ENCODE measurements at places on chromosomes 2 and 18.
A peak's percentile ranks its signal among the peaks of the same experiment; 100 is the strongest.

- H3K27ac ChIP-seq, result no peak overlapping the region
- DNase-seq, result no peak
- H3K4me3 ChIP-seq, result no peak overlapping the region
- no peaks in the 10 kb centered on the region for H3K36me3 ChIP-seq
- H3K27me3 ChIP-seq, result no peaks in the 10 kb centered on the region
- no peaks in the 10 kb centered on the region for H3K4me1 ChIP-seq
Measured at GRCh38 chr2:187874786-187875185, 320.6 kb upstream of the TFPI start.

DNA sequence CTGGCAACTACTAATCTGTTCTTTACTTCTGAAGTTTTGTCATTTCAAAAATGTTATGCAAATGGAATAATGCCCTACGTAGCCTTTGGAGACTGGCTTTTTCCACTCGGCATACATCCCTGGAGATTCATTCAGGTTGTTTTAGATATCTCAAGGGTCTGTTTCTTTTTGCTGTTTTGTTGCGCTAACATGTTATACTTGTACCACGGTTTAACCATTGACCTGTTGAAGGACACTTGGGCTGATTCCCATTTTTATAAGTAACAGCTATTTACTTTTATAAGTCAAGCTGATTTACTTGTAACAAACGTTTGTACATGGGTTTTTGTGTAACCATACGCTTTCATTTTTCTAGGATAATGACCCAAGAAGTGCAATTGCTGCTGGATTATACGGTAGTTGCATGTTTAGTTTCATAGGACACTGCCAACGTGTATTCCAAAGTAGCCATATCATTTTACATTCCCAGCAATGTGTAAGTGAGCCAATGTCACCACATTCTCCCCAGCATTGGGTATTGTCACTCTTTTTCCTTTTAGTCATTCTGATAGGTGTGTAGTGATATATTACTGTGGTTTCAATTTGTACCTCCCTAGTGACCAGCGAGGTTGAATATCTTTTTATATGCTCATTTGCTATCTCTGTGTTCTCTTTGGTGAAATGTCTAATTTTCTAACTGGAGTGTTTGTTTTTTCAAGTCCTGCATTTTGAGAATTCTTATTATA lies 36.5 kb upstream of the STAT4 start:
- H3K36me3 ChIP-seq, result no peaks in the 10 kb centered on the region
- DNase-seq, result no peak
- H3K4me3 ChIP-seq, result no peak overlapping the region
- peaks cover 17% of the 10 kb centered on the region for H3K4me1 ChIP-seq

DNA sequence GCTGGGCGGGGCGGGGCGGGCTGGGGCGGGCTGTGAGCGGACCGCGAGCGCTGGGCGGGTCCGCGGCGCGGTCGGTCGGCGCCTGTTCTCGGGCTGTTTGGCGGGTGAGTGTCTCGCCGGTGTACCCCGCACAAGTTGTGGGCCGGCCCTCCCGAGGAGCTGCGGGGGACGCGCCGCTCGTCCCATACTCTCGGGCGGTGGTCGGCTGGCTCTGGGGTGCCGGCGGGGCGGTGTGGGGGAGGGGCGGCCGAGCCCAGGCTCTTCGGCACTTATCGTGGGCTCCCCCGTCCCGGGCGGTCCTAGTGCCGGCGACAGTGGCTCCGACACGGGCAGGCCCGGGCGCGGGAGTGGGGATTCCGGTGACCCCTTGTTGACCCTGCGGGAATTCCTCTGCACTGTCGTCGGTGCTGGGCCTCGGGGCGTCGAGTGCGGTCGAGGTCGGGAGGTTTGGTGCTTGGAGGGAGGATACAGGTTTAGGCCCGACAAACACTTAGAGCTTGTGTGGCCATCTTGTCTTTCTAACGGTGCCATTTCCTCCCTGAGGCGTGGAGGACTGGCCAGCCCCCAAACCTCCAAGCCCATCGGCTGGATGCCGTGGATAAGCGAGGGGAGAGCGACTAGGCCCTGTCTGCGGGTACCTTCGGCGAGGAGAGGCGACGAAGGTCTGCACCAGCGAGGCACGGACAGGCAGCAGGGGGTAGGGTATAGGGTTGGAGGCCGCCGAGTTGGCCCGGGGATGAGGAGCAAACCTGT lies at the start of gene SEPTIN2:
Gene SEPTIN2 (plus strand): TSS at position 47 of the 753 bp plus-strand sequence. CDS start 8,308 bp downstream, outside the sequence.
- H3K36me3 ChIP-seq, result no peaks in the 10 kb centered on the region

- DNase-seq, result peak; percentile 11
- H3K27me3 ChIP-seq, result no peaks in the 10 kb centered on the region
- no peaks in the 10 kb centered on the region for H3K4me1 ChIP-seq
- H3K36me3 ChIP-seq, result no peaks in the 10 kb centered on the region
- H3K4me3 ChIP-seq, result no peak overlapping the region
Measured at GRCh38 chr2:105521176-105521575, 122.3 kb upstream of the FHL2 start.

GRCh38 chr2:223589901-223590300 lies 12.3 kb downstream of the SCG2 start:
- no peaks in the 10 kb centered on the region for H3K27me3 ChIP-seq
- no peak for DNase-seq
- no peak overlapping the region for H3K4me3 ChIP-seq
- H3K4me1 ChIP-seq, result no peaks in the 10 kb centered on the region
- H3K36me3 ChIP-seq, result no peaks in the 10 kb centered on the region

DNA sequence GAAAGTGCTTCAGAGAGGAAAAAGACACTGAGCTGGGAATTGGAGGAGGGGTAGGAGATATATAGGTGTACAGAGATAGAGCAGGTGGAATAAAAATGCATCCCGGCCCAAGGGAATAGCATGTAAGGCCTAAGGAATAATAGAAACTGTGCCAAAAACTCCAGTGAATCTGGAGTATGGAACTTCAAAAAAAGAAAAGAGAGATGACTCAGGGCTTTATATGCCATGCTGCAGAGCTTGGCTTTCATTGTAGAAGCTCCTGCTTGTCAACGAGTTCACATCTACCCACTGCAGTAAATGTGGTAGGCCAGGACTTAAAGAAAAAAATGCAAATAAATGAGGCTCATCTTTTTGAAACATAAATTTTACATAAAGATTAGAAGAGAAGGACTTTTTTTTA lies 131.8 kb downstream of the MREG start:
- no peak for DNase-seq
- H3K4me3 ChIP-seq, result no peak overlapping the region
- no peaks in the 10 kb centered on the region for H3K36me3 ChIP-seq

- no peak for DNase-seq
- no peaks in the 10 kb centered on the region for H3K27me3 ChIP-seq
- H3K36me3 ChIP-seq, result no peaks in the 10 kb centered on the region
- no peak overlapping the region for H3K27ac ChIP-seq
- no peaks in the 10 kb centered on the region for H3K4me1 ChIP-seq
Measured at GRCh38 chr2:129465045-129465444, 514.4 kb upstream of the RAB6C start.

- H3K27ac ChIP-seq, result no peak overlapping the region
- DNase-seq, result no peak
- no peaks in the 10 kb centered on the region for H3K36me3 ChIP-seq
- no peak overlapping the region for H3K4me3 ChIP-seq
Measured at GRCh38 chr2:86243950-86244733, 44.9 kb downstream of the MRPL35 start.

- no peak for DNase-seq
- no peaks in the 10 kb centered on the region for H3K27me3 ChIP-seq
- H3K4me1 ChIP-seq, result peaks cover 17% of the 10 kb centered on the region
- H3K36me3 ChIP-seq, result no peaks in the 10 kb centered on the region
Measured at GRCh38 chr2:161976295-161976694, 97.7 kb downstream of the DPP4 start.

GRCh38 chr2:101860157-101860556 lies 131.6 kb upstream of the IL1R2 start:
- H3K4me1 ChIP-seq, result no peaks in the 10 kb centered on the region
- DNase-seq, result no peak
- no peaks in the 10 kb centered on the region for H3K27me3 ChIP-seq
- no peak overlapping the region for H3K4me3 ChIP-seq
- peaks cover 70% of the 10 kb centered on the region for H3K36me3 ChIP-seq

DNA sequence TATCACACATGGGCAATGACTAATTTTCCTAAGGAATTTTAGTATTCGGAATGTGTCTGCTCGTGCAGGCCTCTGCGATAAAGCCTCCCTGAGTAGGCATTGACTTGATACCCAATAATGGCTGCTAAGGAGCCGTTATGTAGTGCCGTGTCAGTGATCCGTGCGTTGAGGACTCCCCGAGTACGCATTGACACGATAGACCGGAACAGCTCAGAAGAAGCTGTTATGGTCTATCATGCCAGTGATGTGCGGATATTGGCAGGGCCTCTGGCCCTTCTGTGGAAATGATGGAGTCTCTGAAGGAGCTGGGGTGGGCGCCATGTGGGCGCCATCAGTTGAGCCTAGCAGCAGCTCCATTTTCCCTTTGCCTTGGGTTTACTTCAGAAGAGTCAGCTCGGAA lies 29.1 kb downstream of the ZEB2 start:
- no peaks in the 10 kb centered on the region for H3K36me3 ChIP-seq
- H3K4me3 ChIP-seq, result no peak overlapping the region
- no peaks in the 10 kb centered on the region for H3K4me1 ChIP-seq
- H3K27ac ChIP-seq, result no peak overlapping the region

DNA sequence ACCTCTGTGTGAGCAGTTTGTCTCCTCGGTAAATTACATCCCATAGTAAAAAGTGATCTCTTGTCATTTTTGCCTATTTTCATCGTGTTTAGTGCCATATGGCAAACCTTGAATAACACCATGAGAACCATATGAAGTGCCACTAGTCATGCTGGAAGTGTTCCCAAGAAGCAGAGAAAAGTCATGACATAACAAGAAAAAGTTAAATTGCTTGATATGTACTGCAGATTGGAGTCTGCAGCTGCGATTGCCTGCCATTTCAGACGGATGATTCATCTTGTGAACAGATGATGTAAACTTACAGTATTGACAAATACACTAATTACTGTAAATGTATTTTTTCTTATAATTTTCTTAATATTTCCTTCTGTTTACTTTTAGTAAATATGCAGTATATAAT lies 846.7 kb downstream of the BCL11A start:
- no peaks in the 10 kb centered on the region for H3K4me1 ChIP-seq
- no peak for DNase-seq
- no peak overlapping the region for H3K27ac ChIP-seq
- H3K36me3 ChIP-seq, result no peaks in the 10 kb centered on the region

GRCh38 chr2:529424-529823 lies 147.8 kb downstream of the TMEM18 start:
- H3K27me3 ChIP-seq, result no peaks in the 10 kb centered on the region
- H3K4me1 ChIP-seq, result no peaks in the 10 kb centered on the region
- no peaks in the 10 kb centered on the region for H3K36me3 ChIP-seq

DNA sequence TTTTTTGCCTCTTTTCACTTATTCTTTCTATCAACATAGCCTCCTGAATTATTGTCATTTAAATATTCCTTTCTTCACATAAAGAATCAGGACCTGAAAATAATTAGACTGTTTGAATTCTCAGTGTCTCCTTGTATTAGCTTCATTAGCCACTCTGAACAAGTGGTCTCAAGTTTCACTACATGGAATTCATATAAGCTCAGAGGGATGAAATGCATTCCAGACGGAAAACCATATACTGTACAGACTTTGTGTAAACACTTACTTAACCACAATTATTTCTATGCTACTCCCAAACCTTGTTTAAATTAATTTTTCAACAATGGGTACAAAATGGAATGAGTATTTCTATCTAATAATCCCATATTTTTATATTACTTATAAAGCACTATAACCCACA lies 53.4 kb downstream of the CHN1 start:
- no peak overlapping the region for H3K4me3 ChIP-seq
- no peak overlapping the region for H3K27ac ChIP-seq
- H3K36me3 ChIP-seq, result no peaks in the 10 kb centered on the region
- no peaks in the 10 kb centered on the region for H3K4me1 ChIP-seq
- H3K27me3 ChIP-seq, result no peaks in the 10 kb centered on the region

- no peak for DNase-seq
- no peaks in the 10 kb centered on the region for H3K27me3 ChIP-seq
- H3K27ac ChIP-seq, result no peak overlapping the region
Measured at GRCh38 chr2:37337620-37338280, 6.7 kb upstream of the QPCT start.

- no peaks in the 10 kb centered on the region for H3K36me3 ChIP-seq
- no peak overlapping the region for H3K27ac ChIP-seq
- H3K4me3 ChIP-seq, result no peak overlapping the region
- DNase-seq, result peak; percentile 86
- peaks cover 35% of the 10 kb centered on the region for H3K4me1 ChIP-seq
Measured at GRCh38 chr2:9656270-9656766, 25.5 kb upstream of the YWHAQ start.

DNA sequence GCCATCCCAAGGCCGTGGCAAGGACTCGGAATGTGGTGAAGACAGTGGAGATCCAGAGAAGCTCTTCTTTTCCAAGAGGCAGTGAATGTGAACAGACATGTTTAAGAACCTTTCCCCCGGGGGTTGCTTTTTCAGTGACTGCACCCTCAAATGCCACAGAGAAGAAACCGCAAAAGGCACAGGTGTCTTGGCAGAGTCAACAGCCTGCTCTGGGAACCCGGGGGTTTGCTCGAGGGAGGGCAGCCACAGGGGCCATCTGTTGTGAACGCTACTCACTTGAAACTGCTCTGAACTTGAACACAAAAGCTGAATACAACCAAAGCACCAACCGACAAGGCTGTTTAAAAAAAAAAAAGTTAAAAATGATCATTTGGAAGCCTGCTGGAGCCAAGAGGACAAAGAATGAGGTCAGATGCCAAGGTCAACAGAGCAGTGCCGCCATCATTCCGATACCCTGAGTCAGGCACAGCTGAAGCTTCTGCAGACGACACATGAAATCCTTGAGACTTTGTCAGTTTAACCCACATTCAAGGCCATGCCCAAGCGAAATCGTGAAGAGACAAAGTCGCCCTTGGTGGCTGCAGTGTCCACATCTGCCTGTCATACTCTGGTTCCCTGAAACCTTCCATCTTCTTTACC lies 47.4 kb downstream of the PSMG2 start:
- H3K36me3 ChIP-seq, result no peaks in the 10 kb centered on the region
- H3K27me3 ChIP-seq, result no peaks in the 10 kb centered on the region
- H3K27ac ChIP-seq, result no peak overlapping the region
- no peak for DNase-seq
- peaks cover 5% of the 10 kb centered on the region for H3K4me1 ChIP-seq

DNA sequence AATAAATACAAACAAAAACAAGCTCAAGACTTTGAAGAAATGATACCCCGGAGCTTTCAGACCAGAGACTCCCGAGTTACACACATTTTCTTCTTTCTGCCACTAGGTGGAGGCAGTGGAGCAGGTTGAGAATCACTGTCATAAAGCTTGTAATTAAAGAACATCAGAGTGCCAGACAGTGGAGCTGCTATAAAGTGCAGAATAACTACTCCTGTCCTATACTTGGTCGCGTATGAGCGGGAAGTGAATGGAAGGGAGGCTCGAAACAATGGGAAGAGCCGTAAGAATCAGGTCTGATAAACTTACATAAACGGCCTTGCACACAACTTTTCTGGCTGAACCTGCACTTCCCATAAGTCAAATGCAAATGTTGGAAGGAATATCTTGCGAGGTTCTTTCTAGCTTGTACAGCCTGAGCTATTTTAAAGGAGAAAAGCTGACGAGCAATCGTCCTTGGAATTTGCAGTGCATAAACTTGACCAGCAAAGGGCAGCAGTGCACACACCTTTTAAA lies 189.0 kb downstream of the RPIA start:
- H3K4me3 ChIP-seq, result no peak overlapping the region
- no peaks in the 10 kb centered on the region for H3K4me1 ChIP-seq
- no peaks in the 10 kb centered on the region for H3K36me3 ChIP-seq
- peak; percentile 27 for DNase-seq
